Cortex of kidney (tissue), 1 donor: ENCODE measurements at places on chromosomes 5 and 9.

DNA sequence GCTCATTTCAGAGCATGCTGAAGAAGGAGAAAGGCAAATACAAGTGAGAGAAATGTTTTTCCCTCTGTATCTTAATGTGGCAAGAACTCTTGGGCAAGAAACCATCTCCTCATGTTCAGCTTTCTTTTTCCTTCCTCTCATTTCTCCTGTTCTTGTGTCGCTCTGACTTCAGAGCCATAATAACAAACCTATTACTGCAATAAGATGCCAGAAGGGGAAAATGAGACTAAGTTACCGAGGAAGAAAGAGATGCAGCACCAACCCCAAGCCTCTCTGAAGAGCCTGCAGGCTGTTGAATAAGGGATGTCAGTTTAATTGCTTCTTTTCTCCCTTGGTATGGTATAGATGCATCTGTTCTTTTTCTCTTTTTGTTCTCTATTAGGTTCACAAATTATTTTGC lies 170.1 kb upstream of the GLRA1 start:
- DNase-seq, result no peak

- DNase-seq, result no peak
Measured at GRCh38 chr5:88660264-88660946, 222.6 kb downstream of the MEF2C start.

DNA sequence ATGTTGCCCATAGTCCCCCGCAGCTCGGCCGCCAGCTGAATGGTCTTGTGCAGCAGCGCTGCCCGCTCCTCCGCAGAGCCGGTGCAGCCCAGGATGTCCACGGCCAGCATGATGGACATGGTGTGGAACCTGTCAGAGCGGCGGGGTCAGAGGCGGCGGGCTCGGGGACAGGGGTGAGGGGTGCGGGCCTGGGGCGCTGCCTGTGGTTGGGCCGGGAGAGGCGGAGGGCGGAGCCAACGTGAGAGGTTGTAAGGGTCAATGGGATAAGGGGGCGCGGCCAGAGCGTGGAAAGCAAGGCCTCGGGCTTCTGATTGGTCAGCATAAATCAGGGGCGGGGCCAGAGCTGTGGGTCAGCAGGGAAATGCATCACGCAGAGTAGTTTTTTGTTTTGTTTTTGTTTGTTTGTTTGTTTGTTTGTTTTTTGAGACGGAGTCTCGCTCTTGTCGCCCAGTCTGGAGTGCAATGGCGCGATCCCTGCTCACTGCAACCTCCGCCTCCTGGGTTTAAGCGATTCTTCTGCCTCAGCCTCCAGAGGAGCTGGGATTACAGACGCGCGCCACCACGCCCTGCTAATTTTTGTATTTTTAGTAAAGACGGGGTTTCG lies 6.8 kb upstream of the TOR2A start:
- no peak for DNase-seq

DNA sequence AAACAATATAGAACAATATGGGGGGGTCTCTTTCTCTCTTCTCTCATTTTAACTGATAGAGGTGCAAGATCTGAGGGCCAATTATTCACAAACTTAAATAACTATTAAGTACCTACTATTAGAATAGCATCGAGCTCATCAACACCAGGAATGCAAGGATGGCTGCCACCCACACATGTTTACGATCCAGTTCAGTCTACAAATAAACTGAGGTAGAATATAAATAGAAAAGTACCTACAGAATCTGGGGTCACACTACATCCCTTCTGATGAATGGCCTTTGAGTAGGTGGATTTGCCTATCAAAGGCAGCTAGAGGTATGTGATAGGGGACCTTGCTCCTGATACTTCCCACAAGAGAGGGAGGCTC lies 91.8 kb upstream of the ZNF366 start:
- DNase-seq, result no peak

DNA sequence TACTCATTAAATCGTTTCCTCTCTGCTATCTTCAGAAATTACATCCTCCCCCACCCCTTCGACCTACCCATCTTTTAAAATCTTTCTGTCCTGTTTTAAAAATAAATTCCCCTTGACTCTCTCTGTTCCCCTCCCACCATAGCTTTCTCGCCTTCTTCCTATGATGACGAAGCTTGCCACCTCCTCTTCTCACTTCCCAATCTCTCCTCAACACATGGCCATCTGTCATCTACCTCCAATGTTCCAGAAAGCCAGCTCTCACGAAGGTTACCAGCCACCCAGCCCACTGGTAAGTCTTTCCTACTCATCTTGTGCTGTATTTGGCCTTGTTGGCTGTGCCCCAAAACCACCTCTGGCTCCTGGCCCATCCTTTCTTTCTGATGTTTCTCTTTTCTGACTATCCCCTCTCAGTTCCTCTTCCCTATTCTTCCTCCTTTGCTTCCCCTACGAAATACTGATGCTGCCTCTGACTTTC lies 346.3 kb downstream of the ENC1 start:
- DNase-seq, result no peak

GRCh38 chr9:77523891-77524290 lies 124.2 kb downstream of the GNA14 start:
- DNase-seq, result no peak

GRCh38 chr5:94360382-94361130 lies 257.8 kb downstream of the KIAA0825 start:
- DNase-seq, result no peak

DNA sequence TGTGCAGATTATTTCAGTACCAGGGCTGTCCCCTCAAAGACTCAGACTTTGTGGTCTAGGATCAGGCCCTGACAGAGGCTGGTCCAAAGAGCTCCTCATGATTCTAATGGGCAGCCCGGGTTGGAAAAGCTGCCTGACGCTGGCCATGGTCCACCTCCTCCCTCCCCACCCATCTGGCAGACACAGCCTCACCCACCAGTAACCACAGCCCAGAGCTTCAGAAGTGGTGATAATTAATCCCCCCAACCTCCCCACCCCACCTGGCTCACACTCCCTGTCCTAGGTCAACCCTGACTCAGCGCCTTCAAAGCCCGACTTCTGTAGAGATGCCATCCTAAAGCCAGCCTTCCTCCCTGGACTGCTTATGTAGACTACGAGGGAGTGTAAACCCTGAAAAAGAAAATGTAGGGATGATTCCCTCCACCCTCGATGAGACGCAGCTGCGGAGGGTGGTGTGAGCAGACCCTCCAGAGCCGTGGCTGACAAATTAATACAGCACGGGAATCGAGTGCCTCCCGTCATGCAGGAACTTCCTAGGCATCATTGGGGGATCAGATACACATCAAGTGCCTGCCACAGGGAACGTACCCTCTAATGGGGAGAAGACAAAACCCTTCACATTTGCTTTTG lies 7.0 kb downstream of the UBE2QL1 start:
- DNase-seq, result no peak

DNA sequence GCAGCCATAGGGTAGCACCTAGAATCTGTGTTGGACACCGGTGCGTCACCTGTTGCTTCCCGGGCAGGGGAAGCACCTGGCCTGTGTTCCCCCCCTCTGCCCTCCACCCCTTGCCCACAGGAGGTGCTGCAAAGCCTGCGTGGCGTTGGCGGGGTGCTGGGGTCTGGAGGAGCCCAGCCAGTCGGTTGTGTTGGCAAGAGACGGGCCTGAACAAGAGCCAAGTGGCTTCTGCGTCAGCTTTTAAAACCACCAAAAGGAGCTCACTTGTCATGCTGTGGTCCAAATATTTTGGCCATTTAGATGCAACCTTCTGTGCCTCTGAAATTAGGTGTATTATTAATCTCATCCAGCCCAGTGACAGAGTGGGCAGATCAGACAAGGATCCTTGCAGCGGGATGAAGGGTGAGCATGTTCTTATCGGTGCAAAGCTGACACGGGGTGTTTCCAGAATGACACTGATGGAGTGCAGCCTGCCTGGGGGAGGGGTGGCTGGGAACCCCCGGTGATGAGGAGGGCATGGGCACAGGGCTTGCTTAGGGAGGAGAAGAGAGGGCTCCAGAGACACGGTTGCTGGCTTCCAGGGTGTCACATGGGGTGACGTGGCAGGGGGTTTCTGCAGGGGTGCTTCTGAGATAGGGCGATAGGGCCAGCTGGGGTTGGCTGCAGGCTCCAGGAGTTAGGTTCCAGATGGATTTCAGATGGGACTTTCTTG lies 9.7 kb upstream of the RXRA start:
- DNase-seq, result no peak

DNA sequence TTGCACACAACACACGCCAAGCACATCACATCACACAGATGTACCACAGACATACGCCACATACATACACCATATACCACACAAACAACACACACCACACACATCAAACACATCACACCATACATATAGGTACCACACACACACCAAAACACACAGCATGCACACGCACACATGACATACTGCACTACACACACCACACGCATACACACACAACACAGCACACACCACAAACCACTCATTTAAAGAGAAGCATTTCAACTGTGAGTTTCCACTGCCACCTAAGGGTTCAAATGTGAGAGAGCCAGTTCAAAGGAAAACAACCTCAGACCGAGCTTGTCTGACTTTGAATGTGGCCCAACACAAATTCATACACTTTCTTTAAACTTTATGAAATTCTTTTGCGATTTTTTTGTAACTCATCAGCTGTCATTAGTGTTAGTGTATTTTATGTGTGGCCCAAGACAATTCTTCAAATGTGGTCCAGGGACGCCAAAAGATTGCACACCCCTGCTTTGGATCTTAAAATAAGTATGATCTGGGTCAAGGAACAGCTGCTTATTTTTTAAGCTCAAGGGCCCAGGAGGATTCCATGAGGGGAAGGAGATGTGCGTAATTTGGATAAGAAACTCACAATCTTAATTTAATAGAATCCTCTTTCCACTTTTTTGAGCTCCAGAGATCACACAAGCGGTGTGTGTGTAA lies 494.6 kb downstream of the GADD45G start:
- no peak for DNase-seq

DNA sequence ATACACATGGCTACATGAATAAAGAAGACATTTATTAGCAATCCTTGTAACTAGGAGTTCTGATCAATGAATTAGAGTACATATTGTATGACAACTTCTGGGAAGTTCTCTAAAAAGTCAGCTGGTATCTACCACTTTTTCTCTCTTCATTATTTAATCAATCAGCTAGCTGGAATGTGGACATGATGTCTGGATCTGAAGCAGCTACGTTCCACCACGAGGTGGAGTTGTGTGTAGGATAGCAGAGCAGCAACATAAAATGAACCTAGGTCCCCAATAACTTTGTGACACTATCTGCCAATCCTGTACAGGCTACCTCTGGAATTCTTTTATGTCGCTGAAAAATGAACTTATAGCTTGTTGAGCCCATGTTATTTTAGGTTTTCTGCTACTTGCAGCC lies 32.9 kb upstream of the ENTREP1 start:
- no peak for DNase-seq

DNA sequence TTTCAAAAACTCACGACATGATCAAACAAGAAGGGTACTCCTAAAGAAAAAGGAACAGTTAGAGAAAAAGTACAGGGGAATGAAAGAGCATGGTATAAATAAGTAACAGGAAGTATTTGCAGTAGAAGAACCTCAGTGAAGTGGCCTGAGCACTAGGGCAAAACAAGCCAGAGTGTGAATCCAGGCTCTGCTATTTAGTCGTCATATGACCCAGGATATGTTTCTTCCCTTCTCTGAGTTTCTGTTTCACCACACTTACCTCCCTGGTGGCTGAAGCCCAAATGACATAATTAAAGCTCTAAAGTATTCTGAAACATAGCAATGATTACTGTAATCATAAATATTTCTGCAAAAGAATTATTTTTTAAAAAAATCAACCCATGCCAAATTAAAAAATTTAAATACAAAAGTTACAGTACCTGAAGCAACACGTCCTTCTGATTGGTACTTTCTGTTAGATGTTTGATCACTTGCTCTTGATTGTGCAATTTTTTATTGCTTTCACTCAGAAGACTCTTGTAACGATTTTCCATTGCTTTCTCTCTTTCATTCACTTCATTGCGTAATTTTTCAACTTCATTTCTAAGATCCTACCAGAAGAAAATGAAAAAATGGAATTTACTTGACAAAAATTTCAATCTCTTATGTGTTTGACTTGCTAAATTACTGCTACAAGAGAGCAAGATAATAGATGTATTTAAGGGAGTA lies 88.9 kb downstream of the CDK5RAP2 start:
- DNase-seq, result no peak

GRCh38 chr5:151068433-151069197 lies 12.2 kb downstream of the TNIP1 start:
- no peak for DNase-seq

DNA sequence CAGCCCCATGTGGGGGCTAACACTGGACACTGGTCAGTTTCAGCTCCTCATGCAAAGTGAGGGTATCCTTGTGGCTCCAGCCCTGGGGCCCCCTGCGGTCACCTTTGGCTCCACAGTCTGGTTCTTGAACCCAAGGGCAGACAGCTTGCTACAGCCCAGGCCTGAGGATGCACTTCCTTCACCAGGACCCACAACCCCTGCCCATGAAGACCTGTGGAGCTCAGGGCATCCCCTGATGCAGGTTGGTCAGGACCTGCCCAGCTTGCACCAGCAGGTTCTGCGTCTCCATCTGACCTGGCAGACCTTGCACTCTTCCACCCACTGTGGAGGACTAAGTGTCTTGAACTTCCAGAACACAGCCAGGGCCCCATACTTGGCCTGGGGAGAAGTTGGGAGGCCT lies 3.7 kb upstream of the MRNIP start:
- no peak for DNase-seq

DNA sequence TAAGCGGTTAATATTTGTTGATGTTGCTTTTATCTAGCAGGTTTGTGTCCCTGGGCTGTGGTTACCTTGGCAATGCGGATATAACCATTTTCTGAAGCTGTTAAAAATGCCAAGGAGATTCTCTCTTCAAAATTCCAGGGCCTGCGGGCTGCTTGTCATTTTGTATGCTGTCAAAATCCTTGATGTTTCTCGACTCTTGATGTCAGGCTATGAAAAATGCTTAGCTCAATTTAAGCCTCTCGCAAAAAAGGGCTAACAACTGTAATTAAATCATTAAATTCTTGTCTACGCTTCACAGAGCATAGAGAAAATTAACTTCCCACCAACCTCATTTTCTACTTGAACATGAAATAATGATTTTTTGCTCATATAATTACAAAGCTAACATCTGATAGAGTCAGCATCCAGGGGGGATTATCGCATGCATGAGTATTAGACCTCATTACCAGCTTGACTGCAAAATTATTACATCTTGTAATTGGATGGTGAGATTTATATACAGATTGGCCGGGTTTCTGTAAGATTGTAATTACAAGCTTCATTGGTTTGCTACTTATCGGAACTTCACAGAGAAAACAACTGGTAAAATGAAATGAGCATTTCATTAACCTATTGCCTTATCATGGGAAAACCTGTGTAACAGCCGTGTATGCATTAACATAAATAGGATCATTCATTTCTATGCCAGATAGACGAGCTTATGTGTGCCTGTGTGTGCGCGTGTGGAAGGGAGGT lies 83.1 kb upstream of the IRX1 start:
- no peak for DNase-seq

GRCh38 chr5:128927644-128928043 lies 37.6 kb upstream of the SLC27A6 start:
- DNase-seq, result no peak

DNA sequence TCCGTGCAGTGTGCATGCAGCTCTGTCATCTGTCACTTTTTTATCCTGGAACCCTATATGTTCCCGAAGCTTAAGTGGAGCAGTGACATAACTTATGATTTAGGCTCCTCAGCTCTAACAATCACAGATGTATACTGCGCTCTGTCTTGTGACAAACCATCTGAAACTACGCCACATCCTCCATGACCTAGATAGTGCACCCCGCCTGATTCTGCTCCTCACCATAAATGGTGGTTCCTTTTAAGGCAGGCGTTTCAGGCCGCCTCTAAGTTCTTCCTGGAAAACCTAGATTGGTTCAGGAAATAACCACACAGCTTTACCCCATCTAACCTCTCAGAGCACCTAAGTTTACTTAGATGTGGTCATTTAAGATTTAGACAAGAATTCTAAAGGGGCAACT lies 372.0 kb downstream of the CDH10 start:
- no peak for DNase-seq
